ENCODE measurements at places on chromosomes 4 and X.

- no peak for DNase-seq
These were observed 39.7 kb downstream of the MSN start for GRCh38 chrX:65707151-65707550.

DNA sequence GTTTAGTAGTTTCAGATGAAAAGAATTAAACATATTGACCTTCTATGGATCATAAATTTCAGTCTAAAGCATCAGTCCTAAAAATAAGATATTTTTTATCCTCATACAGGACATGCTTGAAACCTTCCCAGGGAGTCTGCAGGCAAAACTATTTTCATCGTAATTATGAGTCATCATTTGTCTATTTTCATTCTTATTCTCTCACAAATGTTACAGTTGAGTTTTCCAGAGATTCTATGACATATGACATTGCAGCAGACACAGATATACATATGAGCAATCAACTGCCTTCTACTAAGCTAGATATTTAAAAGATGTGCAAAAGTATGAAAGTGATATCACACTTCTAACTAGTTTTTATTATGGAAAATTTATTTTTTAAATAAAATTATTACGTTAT lies 398.0 kb downstream of the MAGEB5 start:
- DNase-seq = no peak

DNA sequence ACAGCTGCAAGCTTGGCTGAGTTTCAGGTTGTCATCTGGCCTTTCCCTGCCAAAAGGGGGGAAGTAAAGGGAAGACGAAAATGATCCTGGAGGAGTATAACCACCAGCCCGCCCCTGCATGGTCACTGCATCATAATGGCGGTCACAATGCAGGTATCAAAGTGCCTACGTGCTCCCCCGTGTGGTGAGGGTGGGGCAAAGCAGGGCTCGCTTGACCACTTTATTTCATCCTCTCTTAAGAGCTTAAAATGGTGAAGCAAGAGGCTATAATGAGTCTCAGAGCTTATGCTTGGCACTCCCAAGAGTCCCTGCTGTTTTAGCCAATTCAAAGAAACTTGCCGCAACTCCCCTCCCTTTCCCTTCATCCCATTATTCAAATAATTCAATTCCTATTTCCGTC lies 105.6 kb downstream of the APOOL start:
- no peak for DNase-seq

GRCh38 chr4:112377171-112377570 lies 80.0 kb downstream of the ALPK1 start:
- no peak for DNase-seq

DNA sequence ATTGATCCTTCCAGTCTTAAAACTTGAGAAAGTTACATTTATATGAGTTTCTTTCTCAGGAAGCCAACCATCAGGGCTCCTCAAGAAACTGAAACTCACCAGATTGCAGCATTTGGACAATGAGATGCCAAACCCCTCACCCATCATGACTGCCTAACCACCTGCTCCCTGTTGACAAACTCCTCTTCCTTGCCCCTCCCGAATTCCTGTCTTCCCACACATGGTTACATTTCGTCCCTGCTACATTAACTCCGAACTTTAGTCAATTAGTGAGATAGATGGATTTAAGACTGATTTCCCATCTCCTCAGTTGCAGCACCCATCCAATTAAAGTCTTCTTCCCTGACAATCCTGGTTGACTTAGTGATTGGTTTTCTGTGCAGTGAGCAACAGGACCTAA lies 118.7 kb downstream of the ZNF330 start:
- no peak for DNase-seq

DNA sequence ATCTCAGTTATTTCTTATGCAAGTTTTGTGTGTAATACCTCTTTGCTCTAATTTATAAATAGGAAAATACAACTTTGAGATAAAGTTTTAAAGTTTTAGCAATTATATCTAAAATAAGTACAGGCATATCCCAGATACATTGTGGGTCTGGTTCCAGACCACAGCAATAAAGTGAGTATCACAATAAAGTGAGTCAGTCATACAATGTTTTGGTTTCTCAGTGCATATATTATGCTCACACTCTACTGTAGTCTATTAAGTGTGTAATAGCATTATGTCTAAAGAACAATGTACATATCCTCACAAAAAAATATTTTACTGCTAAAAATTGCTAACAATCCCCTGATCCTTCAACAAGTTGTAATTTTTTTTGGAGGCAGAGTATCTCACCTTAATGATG lies 49.2 kb downstream of the ANAPC10 start:
- DNase-seq = no peak

DNA sequence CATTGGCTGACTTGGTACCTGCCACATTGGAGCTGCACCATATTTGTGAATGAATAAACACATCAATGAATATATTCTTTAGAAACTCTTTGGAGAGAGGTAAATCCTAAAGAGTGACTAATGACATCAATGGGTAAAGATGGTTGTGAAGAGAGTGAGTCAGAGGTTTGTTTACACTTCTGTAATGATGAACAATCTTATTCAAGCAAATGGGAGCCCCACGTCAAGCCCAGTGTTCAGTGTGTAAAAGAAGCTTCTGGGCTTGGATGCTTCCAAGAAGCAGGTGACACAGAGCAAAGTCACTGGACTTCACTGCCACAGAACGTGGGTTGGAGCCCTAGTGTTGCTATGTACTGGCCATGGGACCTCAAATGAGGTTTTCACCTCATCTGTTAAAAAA lies 319.0 kb downstream of the STK32B start:
- no peak for DNase-seq

DNA sequence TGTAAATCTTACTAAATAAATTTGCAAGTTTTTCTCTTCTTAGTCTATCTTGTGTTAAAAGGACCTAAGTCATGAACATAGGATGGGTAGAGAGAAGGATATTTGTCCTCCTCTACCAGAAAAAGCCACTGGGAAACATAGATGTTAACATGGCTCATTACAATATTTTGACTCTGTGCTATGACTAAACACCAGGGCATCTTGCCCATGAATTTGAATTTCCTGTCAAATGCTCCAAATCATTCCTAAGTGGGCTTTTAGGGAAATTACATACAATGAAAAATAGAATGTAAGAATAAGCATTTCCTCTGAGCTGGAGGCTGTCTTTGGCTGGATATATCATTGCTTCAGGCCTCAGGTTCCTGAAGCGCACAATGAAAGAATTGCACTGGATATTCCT lies 39.1 kb downstream of the ANOS1 start:
- no peak for DNase-seq

GRCh38 chr4:2084316-2084715 lies 25.2 kb downstream of the NAT8L start:
- DNase-seq = no peak

- no peak for DNase-seq
These were observed 2.4 kb upstream of the NSUN7 start for GRCh38 chr4:40747207-40747835.

GRCh38 chr4:182354867-182355266 lies 111.7 kb downstream of the TENM3 start:
- DNase-seq = no peak

DNA sequence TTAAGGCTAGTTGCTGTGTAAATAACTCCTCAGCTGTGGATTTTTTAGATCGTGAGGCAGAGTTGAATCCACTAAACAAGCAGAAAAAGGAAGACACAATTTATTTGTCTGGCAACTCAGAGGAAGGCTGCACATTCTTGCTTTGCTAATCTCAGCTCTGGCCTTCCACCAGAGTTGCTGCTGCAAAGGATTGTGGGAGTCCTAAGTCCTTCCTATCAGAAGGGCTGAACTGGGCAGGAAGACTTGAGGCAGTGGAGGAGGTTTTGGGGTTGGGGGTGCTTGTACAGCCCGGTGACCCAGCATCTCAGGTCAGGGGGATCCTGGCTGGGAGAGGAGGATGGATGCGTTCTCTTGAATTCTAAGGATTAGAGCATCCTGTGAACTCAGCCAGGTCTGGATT lies 11.0 kb upstream of the VSIG1 start:
- DNase-seq = no peak

DNA sequence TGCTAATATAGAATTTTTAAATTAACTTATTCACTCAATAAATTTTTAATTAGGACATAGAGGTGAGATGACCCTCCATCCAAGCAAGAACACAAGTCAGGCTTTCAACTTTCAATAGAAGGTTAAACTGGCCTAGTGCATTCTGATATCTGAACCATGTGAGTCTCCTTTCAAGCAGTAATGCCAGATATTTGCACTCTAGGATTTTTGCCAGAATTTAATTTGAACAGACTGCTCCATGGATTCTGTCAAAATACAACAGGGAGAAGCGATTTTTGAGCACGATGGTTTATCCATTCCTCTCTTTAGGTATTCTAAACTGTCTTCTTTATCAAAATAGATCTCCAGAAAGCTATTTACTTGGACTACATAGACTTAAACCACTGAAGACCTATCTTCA lies 72.0 kb upstream of the DCLK2 start:
- no peak for DNase-seq

- DNase-seq = no peak
These were observed 48.2 kb upstream of the SLIT2 start for GRCh38 chr4:20203508-20203907.
